ENCODE measurements at places on chromosomes 4 and X.

DNA sequence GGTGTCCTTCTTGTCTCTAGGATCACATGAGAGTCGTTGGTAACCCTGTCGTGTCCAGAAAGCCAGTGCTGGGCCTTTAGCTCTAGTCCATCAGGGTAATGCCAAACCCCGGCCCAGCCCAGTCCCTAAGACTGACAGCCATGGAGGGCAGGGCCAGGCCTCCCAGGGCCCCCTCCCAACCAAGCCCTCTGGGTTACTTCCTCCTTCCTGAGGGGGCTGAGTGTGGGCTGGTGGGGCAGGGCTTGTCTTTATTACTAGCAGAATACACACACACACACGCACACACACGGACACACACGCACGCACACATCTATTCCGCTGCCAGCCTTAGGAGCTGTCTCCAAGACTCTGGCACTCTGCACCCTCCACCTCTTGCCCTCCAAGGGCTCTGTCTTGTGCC, 35.6 kb upstream of the CDKN2AIP start:
- no peak for DNase-seq

DNA sequence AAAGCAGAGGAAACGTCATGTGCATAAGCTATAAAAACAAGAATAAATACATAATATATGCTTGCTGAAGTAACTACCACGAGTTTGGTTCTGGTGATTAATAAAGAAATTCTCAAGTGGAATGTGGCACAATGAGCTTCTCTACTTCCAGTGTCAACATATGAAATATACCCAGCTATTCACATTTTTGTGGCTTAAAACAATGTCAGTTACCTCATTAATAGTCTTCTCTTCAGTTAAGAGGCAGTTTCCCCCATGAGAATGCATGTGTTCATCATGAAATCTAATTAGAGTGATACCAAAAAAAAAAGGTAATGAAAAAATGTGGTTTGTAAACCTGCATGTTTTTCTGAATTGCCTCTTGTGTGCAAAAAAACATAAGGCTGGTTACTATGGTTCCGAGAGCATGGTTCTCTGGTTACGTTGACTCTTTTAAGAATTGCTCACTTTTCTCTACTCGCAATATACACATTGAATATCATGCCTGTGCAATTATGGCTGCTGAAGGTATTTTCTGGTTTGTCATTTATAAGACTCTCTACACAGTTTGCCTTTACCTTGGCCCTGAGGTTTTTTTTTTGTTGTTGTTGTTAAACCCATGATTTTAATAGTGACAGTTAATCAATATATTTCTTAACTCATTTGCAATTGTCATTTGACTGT, 108.2 kb downstream of the PCDH7 start:
- DNase-seq, result peak; percentile 69

- DNase-seq, result no peak
Measured at GRCh38 chr4:4859799-4860599, 534 bp downstream of the MSX1 start.

- DNase-seq, result no peak
Measured at GRCh38 chr4:89263265-89263664, 44.3 kb downstream of the GPRIN3 start.

DNA sequence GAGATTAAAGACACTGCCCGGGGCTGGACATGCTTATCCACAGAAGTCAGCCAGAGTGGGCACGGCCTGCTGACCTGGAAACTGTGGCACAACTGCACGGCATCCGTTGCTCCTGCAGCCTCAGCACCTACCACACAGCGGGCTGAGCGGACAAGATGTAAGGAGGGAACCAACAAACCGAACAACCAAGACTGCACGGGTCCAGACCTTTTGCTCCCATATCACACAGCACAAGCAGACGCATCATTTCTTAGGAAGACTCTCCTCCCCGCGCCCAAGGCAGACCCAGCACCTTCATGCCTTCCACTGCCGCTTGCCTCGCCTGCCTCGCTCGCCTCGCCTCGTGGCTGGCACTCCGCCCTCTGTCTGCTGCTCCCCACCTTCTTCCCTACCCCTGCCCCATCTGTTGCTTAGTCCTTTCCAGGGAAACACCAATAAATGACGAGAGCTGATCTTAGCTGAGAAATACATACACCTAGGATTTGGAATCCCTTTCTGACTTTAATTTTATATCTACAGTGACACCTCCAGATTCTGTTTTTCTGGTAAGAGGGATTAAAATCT, 79.0 kb downstream of the AFAP1 start:
- DNase-seq, result no peak

GRCh38 chr4:138804711-138805110, 210.9 kb upstream of the NOCT start:
- no peak for DNase-seq

- DNase-seq, result no peak
Measured at GRCh38 chrX:28582511-28582910, 4.7 kb upstream of the IL1RAPL1 start.

- no peak for DNase-seq
Measured at GRCh38 chr4:82097504-82097903, 276.3 kb downstream of the HNRNPD start.

GRCh38 chr4:66108898-66109297, 438.6 kb upstream of the EPHA5 start:
- no peak for DNase-seq

DNA sequence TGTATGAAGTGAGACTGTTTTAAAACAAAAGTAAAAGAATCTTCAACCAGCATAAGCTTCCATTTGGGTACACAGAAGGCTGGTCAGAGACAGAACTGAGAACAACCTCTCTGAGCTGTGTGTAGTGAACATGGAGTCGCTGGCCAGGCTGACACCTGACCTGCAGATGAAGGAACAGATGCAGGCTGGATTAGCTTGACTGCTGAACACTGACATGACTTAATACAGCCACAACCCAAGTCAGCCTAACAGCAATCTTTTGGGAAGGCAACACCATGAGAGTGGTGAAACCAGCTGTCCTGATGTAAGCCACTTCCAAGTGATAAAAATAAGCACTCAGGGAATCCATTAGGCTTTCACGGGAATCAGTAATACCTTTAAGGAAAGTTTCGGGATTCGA, 10.1 kb downstream of the SCARB2 start:
- no peak for DNase-seq

DNA sequence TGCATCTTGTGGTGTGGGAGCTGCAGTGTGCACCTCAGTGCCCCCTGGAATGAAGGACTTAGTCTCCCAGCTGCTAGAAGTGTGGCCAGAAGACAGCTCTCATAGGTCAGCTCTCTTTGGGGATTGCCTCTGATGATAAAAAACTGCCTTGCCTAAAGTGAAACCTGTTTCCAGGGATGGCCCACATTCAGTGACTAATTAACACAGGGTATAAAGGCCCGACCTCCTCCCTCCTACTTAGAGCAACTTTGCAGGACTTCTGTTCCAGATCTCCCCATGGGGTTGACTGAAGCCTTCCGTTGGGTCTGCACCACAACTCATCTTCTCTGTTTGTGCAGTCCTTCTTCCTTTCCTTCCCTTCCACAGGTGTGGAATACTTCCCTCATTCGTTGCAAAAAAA, 53.2 kb downstream of the SPINK2 start:
- DNase-seq, result no peak

- DNase-seq, result no peak
Measured at GRCh38 chrX:136598631-136599030, 49.3 kb upstream of the CD40LG start.

- DNase-seq, result no peak
Measured at GRCh38 chrX:39862963-39863362, 234.8 kb downstream of the BCOR start.

- no peak for DNase-seq
Measured at GRCh38 chr4:167509551-167509950, 275.3 kb upstream of the SPOCK3 start.

GRCh38 chr4:184100297-184100885, 117.3 kb downstream of the ENPP6 start:
- DNase-seq, result no peak

DNA sequence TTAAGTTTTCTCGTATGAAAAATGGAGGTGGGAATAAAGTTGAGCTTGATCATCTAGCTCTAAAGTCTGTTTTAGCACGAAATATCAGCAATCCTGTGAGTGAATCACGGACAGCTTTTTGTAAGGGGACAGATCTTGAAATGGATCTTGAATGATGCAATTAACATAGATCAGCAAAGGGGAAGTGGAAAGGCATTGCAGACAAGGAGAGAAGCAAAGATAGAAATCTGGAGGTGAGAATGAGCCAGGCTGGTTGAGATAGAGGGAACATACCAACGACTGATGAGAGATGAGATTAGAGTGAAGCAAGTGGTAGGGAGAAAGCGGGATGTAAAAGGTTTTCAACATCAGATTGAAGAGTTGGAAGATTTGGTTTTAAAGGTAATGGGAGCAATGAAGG, 4.6 kb upstream of the DGKK start:
- DNase-seq, result no peak

GRCh38 chr4:99720206-99720605, 62.6 kb upstream of the C4orf54 start:
- no peak for DNase-seq

- no peak for DNase-seq
Measured at GRCh38 chrX:31483336-31483735, 411.5 kb upstream of the FTHL17 start.

DNA sequence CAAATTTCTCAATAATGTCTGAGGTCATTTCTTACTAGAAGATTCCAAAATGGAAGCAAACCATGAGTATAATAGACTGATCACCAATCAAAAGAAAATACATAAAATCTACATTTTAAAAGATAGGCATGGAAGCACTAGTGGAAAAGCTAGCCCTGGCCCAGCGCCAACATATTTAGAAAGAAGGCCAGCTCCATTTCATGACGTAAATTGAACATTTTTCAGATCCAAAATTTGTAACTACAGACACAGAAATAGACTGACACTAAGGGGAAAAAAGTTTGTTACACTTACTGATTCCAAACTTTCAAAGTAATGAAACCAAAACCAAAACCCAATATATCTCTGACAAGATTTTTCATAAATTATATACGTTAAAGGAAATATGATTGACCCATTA, 117.7 kb downstream of the ADAMTS3 start:
- no peak for DNase-seq

GRCh38 chrX:97328853-97329390, 445.2 kb downstream of the RPA4 start:
- no peak for DNase-seq

DNA sequence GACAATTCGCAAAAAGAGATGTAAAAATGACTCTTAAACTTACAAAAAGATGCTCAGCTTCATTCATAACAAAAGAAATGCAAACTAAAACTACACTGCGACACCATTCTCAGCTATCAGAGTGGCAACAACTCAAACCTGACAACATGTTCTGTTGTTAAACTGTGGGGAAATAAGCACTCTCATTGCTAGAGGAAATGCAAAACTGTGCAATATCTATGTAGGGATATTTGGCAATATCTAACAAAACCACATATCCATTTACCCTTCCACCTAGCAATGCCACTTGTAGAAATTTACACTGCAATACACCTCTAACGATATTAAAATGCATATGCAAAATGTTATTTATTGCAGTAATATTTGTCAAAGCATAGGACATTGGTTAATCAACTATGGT, 78.3 kb upstream of the EGFL6 start:
- DNase-seq, result no peak

- DNase-seq, result no peak
Measured at GRCh38 chr4:73798842-73799241, 37.6 kb upstream of the CXCL6 start.

- DNase-seq, result no peak
Measured at GRCh38 chr4:150023489-150023888, 54.8 kb upstream of the DCLK2 start.

GRCh38 chr4:145895056-145895455, 43.6 kb downstream of the ZNF827 start:
- DNase-seq, result no peak

- DNase-seq, result no peak
Measured at GRCh38 chrX:97551821-97552220, 668.1 kb downstream of the RPA4 start.

- no peak for DNase-seq
Measured at GRCh38 chr4:76022031-76022430, 1.3 kb downstream of the CXCL10 start.

- DNase-seq, result no peak
Measured at GRCh38 chr4:163638909-163639308, 144.4 kb downstream of the TMA16 start.

DNA sequence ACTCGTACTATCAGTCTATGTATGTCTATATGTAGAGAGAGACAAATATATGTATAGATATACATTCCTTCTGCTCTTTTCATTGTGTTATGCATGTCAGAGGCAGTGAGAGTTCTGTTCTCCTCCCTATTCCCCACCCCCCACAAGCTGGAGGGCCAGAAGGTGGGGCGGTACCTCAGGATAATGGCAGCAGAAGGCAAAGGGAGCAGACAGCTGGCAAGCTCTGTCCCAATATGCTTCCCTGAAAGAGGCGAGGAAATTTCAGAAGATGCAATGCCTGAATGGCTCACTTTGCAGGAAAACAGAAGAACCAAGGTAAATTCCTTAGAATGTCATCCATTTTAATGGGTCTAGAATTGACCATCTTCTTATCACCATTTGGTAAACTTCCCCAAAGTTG, 114.4 kb downstream of the NAA11 start:
- no peak for DNase-seq

DNA sequence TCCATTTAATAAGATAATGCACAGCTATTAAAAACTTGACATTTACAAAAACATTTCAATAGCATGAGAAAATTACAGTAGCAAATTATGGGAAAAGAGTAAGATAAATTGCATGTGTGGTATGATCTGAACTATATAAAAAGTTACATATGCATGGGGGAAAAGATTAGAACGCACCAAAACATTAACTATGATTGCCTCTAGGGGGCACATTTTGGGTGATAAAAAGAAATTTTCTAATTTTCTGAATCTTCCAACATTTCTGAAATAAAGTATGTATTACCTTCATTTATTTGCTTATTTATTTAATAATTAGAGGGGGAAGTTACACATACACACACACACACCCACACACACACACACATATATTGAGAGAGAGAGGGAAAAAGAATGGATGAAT, 19.6 kb upstream of the KDM5C start:
- no peak for DNase-seq

- no peak for DNase-seq
Measured at GRCh38 chrX:12463052-12463451, 324.8 kb downstream of the FRMPD4 start.

DNA sequence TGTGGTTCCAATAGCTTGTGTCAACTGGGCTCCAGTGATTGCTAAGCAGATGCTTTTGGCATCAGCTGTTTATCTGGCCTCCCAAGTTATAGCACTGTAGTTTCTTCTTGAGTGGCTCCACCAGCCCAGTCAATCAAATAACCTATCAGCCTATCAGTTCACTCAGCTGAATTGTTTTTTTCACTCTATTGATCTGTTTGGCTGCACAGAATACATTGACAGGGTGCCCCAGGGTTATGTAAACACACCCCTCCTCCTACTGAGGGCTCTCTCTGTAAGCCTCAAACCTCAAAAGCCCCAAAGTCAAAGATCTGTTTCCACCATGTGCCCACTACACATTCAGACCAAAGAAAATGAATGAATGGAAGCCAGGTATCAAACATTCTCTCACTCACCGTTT, 214.0 kb downstream of the HS6ST2 start:
- DNase-seq, result no peak

DNA sequence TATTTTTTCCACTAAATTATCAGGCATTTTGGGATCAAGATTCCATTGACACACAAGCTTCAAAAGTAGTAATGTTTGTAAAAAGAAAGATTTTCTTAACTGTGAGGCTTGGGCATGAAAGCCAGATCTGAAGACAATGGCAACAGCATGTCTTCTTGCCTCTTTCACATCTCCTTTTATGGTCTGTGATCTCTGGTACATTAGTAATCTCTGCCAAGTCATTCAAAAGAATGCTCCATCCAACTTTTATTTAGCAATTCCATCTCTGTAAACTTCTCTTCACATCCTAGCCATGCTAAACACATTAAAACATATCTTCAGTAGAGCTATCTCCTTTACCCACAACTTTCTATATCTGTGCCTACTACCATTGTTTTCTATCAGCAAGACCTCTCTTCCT, 465.4 kb downstream of the FAT4 start:
- peak; percentile 25 for DNase-seq
